ENCODE measurements at places on chromosomes 12 and 14.

DNA sequence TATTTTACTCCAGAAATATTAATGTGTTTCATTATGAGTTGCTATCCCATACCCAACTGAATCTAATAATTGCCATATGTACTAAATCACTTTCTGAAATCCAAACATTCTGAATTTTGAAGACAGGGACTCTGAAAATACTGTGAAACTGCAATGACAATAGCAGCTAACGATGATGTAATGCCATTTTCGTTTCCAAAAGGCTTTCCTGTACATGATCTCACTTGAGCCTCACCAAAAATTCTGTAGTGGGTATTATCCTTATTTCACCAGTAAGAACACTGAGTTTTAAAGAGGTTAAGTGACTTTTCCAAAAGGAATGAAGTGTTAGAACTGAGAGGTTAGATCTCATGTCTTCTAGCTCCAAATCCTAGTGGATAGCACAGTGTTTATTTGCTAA lies 133.3 kb downstream of the FLRT2 start:
- no peak for DNase-seq

GRCh38 chr12:99985129-99985570 lies 414 bp upstream of the ANKS1B start:
- DNase-seq, result no peak

DNA sequence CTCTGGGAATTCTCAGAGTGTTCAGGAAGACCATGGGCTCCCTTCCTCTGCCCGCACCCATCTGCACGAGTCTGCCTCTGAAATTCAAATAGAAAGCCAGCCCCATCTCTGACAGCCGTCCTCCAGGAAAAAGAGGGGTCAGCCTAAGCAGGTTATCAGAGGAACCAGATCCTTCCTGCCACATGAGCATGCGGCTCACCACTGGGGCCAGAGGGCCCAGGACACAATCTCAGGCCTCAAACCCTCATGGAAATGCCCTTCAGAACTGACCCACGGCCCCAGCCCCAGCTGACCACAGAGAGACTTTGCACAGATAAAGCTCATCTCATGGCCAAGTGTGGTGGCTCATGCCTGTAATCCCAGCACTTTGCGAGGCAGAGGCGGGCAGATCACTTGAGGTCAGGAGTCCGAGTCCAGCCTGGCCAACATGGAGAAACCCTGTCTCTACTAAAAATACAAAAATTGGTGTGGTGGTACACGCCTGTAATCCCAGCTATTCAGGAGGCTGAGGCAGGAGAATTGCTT lies 23.2 kb downstream of the PXN start:
- DNase-seq, result no peak

GRCh38 chr14:99064262-99064954 lies 207.6 kb downstream of the BCL11B start:
- DNase-seq, result no peak

DNA sequence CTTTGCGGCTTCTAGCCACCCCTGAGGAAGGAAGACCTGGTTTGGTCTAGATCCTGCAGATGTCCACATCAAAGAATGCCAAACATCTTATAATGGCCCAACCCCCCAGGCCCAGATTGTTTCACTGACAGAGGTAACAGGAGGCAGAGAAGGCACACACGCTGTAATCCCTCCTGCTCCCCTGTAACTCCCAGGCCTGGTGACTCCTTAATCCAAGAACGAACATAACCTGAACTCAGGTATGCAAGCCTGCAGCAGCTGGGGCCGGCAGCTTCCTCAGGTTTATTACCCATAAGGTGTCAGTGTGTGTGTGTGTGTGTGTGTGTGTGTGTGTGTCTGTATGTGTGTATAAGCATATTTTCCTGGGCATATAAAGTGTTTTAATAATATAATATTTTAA lies 52.7 kb downstream of the ERH start:
- no peak for DNase-seq
